Endodermal cell (in vitro differentiated cells): ENCODE measurements at places on chromosomes 13 and 19. TPM values are rescaled to one million over a fixed set of nuclear protein-coding genes. Genes with fewer than 3 reads are reported as not detected.

Gene ARL11
- 0.07 and 0.24 TPM in 2 replicates for total RNA-seq

Gene MCEMP1
- total RNA-seq = not detected in 3 replicates

Gene CEACAM21
- total RNA-seq = 0.16 and 0.51 TPM in 2 replicates

DNA sequence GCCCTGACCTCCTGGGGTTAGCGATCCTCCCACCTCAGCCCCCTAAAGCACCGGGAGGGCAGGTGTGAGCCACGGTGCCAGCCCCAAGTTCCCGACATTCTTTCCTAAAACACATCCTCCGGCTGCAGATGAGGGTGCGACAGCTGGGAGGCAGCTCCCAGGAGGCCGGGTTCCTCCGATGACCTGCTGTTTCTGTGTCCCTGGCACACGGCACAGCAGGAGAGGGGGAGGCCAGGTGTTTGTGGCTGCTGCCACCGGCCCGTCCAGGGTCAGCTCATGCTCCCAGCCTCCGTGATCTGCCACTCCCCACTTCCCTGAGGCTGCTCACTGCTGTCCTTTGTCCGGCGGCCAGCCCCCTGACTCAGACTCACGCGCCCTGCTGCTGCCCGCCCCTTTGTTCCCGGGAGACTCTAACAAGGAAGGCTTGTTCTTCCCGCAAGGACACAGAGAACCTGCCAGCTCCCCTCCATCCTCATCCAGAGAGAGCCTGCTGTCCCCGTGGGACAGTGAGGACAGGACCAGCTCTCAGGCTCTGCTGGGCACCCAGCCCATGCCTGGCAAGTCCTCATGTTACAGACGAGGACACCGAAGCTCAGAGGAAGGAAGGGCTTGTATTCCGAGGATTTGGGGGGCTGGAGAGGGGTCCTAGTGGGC, 10.6 kb upstream of the MADCAM1 start:
- H3K4me1 ChIP-seq = no peaks in the 10 kb centered on the region
- no peaks in the 10 kb centered on the region for H3K27me3 ChIP-seq
- no peak overlapping the region for H3K4me3 ChIP-seq
- no peaks in the 10 kb centered on the region for H3K36me3 ChIP-seq
- H3K27ac ChIP-seq = peak overlapping the region; percentile 93

Gene NAXD
- 28.3 to 35.2 TPM (median 33.4 TPM) in 3 replicates for total RNA-seq

DNA sequence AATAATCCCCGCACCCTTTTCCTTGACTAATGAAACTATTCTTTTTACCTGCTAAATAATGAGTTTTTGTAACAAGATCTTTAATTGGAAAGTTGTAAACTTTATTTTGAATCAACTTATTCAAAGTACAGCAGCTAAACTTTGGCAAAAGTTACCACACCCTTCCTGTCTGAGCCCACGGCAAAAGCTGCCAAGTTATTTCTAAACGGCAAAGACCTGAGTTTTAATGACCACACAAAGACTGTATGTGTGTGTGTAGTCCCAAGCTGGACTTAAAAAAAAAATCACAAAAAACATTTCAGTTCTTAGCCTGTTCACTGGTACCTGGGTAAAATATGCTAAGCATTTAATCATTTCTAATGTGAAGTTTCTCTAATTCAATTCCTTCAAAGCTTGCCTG, 60.7 kb downstream of the ZAR1L start:
- H3K27ac ChIP-seq = no peak overlapping the region
- DNase-seq = no peak
- H3K4me3 ChIP-seq = no peak overlapping the region

DNA sequence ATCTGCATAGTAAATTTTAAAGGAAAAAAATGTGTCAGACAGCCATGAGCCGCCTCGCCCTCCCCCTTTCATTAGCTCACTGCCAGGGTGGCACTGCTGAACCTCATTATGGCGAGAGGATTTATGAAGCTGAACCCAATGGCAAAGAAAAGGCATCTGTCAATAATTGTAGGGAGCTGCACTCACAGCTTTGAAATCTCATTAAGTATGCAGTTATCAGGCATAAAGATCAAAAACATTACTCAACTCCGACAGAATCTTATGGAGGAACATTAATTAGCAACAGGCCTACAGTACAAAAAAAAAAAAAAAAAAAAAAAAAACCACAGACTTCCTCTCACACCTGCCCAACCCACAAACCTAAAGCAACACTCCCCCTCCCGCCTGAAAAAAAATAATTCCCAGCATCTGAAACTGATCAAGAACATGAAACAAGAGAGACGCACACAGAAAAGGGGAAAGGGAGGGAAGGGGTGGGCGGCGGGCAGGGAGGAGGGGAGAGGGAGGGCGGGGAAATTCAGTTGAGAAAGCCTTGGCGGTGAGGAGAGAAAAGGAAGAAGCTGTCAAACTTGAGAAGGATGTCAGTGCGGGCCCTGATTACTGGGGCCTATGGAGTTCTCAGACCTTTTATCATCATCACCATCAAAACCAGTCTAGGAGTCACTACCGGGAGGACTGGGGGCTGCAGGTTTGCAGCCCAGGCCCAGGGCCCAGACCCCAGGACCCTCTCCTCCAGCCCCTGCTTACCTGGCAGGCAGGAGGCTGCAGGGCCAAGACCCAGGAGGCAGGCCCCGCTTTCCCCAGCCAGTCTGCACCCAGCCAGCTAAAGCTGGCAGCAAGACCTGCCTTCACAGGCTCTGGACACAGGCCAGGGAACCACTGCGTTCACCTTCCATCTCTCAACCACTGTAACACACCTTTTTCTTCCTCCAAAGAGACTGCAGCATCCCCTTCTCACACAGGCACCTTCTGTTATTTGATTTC, 8.9 kb downstream of the TSHZ3 start:
- no peaks in the 10 kb centered on the region for H3K36me3 ChIP-seq
- H3K4me1 ChIP-seq = peaks cover 2% of the 10 kb centered on the region
- H3K27me3 ChIP-seq = peaks cover 13% of the 10 kb centered on the region

DNA sequence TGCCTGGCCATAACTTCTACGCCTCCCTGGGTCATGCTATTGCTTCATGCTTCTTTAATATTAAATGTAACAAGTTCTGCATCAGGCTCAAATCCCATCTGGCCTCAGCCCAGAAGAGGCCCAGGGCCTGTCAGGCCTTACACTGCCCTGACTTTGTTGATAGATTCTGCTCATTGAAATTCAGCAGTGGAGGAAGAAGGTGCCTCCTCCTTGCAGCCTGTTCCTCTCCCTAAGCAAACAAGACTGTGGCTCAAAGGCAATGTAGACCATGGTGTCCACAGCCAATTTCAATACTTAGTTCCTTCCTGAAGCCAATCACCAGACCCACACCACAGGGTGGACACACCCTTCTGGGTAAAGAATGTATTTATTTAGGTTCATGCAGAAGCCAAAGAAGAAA, 59.4 kb downstream of the LACC1 start:
- H3K36me3 ChIP-seq = no peaks in the 10 kb centered on the region
- H3K4me1 ChIP-seq = no peaks in the 10 kb centered on the region
- H3K4me3 ChIP-seq = no peak overlapping the region
- H3K27ac ChIP-seq = no peak overlapping the region
- no peaks in the 10 kb centered on the region for H3K27me3 ChIP-seq

Gene IL17D
- total RNA-seq = 0.33 to 0.93 TPM (median 0.87 TPM) in 3 replicates

- H3K4me3 ChIP-seq = no peak overlapping the region
- H3K4me1 ChIP-seq = peaks cover 20% of the 10 kb centered on the region
Observed at GRCh38 chr19:47187797-47188196, 43.2 kb downstream of the BBC3 start.

DNA sequence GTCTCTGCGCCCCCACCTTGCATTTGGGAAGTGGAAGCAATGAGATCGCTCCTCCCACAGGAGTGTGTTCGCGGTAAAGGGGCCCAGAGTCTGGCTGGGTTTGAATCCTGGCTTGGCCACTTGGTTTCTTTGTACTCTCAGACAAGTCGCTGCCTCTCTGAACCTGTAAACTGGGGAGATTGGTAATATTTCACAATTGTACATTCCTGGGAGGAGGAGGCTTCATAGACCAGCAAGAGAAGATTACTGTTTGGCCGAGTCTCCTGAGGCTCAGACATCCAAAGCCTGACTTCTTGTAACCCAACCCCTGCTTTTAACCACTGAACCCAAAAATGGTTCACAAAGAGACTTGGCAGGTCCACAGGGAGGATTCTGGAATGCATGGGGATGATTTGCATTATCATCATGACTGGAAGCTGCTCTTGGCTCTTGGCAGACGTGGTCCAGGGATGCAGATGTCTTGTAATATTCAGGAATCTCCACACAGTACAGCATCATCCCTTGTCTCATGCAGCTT, 13.6 kb upstream of the STRN4 start:
- H3K4me3 ChIP-seq = no peak overlapping the region
- no peak overlapping the region for H3K27ac ChIP-seq
- peaks cover 5% of the 10 kb centered on the region for H3K36me3 ChIP-seq
- H3K27me3 ChIP-seq = no peaks in the 10 kb centered on the region
- no peaks in the 10 kb centered on the region for H3K4me1 ChIP-seq
- no peak for DNase-seq

GRCh38 chr19:45171211-45171623, 6.8 kb downstream of the TRAPPC6A start:
- H3K27ac ChIP-seq = no peak overlapping the region
- peak; percentile 43 for DNase-seq
- peaks cover 5% of the 10 kb centered on the region for H3K4me1 ChIP-seq
- H3K27me3 ChIP-seq = no peaks in the 10 kb centered on the region

Gene TUBB4A
- total RNA-seq = 7.1 and 7.5 TPM in 2 replicates

Gene CCDC70
- total RNA-seq = not detected in 3 replicates

DNA sequence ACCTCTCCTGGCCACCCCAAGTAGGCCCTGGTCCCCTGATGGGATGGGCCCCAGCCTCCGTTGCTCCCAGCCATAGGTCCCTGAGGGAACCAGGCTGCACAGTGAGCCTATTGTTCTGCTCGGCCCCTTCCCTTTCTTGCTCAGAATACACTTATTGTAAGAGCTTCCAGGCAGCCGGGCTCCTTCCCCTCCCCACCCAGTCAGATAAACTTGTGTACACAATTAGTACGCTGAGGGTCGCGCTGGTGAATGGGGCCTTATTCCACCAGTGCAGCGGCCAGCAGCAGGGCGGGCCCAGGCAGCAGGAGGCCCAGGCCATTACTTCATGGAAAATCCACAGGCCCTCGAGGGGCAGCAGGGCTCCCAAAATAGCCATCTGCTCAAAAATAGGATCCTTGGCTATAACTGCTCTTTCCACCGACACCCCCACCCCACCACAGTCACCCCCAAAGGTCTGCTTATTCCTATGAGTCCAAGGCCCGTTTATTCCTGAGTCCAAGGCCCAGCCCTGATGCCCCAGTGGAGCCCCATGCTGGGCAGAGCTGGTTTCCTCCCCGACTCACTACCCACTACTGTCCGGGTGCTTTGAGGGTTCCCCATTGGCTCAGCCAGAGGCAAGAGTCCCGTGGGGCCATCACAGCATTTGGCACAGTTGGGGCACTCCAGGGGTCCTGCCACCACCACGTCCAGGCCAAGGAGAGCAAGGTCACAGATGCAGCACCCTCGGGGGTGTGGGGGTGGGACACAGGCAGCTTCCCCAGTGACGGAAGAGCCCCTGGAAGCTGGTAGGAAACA, 22.1 kb downstream of the CAPN12 start:
- H3K27ac ChIP-seq = peak overlapping the region; percentile 67
- no peak for DNase-seq
- H3K36me3 ChIP-seq = peaks cover 74% of the 10 kb centered on the region
- H3K27me3 ChIP-seq = no peaks in the 10 kb centered on the region
- H3K4me1 ChIP-seq = peaks cover 24% of the 10 kb centered on the region

- no peak overlapping the region for H3K4me3 ChIP-seq
- no peaks in the 10 kb centered on the region for H3K27me3 ChIP-seq
- H3K36me3 ChIP-seq = no peaks in the 10 kb centered on the region
- peaks cover 4% of the 10 kb centered on the region for H3K4me1 ChIP-seq
- DNase-seq = peak; percentile 87
- no peak overlapping the region for H3K27ac ChIP-seq
Observed at GRCh38 chr13:47897411-47898050, 103.5 kb downstream of the SUCLA2 start.

DNA sequence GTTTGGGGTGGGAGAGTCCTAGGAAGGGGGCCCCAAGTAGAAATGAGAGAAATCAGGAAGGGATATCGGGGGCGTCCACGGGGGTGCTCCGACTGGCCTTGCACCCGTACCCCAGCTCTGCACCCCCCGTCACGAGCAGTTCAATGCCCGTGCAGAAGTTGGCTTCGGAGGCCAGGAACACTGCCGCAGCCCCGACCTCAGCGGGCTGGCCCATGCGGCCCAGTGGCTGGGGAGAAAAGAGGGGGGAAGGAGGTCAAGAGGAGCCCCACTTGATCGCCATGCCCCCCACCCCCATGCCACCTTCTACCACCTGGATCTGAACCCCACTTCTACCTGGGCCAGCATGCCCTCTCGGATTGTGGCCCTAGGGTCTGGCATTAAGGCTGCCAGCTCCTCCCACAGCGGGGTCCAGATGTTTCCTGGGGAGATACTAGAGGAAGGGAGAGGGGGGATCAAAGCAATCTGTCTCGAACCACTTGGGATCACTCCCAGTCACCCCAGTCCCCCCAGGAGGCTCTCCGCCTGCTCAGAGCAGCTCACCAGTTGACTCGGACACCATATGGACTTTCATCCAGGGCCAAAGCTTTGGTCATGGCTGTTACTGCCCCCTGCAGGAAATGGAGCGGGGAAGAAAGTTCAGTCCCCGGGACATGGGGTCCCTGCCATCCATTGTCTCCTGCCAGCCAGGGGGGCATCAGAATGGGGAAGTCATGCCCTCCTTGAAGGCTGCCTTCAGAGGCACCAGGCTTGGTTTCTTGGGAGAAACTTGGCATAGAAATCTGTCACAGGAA, 2.5 kb upstream of the BCAT2 start:
- H3K27ac ChIP-seq = no peak overlapping the region
- H3K36me3 ChIP-seq = peaks cover 9% of the 10 kb centered on the region
- no peaks in the 10 kb centered on the region for H3K27me3 ChIP-seq
